ENCODE measurements at places on chromosomes 6 and 20. TPM values are rescaled to one million over a fixed set of nuclear protein-coding genes. Genes with fewer than 3 reads are reported as not detected.

IL17A gene
- total RNA-seq: not detected

CRIP3 gene
- 2.9 TPM for total RNA-seq

LRFN2 gene
- not detected for total RNA-seq

PAK1IP1 gene
- 14.7 TPM for total RNA-seq

- H3K36me3 ChIP-seq: no peaks in the 10 kb centered on the region
- DNase-seq: no peak
- no peak overlapping the region for H3K4me3 ChIP-seq
Measured at GRCh38 chr6:49933526-49933925, 30.4 kb downstream of the DEFB114 start.

- no peak overlapping the region for H3K27ac ChIP-seq
- no peaks in the 10 kb centered on the region for H3K36me3 ChIP-seq
- DNase-seq: no peak
- H3K4me1 ChIP-seq: no peaks in the 10 kb centered on the region
Measured at GRCh38 chr6:53424300-53424699, 75.5 kb upstream of the ELOVL5 start.

DNA sequence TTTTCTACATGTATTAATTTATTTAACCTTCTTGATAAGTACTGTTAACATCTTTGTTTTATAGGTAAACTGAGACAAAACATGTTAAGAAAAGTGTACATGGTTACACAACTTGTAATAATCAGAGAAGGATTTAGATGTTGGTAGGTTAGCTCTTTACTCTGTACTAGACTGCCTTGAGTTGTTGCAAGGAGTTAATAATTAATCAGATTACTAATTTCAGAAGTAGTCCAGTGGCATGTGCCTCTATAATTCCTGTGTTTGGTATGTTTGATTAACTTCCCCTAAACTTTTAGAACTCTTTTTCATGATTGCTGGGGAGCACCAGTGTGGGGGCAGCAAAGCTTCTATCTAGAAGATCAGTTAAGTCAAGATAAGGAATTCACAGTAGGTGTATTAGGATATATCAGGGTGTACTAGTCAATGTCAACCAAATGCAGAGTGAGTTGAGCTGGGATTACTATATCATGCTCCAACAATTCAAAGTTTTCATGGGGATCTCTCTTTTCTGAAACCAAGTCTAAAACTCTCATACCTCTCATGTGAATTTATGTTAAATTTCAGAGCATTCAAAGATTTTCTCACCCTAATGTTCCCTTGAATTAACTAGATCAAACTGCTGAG is 129.7 kb upstream of the AHI1 start:
- no peak overlapping the region for H3K4me3 ChIP-seq
- no peak for DNase-seq
- H3K4me1 ChIP-seq: peaks cover 14% of the 10 kb centered on the region
- H3K27ac ChIP-seq: no peak overlapping the region
- H3K27me3 ChIP-seq: no peaks in the 10 kb centered on the region

- peak overlapping the region; percentile 75 for H3K27ac ChIP-seq
- DNase-seq: peak; percentile 55
- no peaks in the 10 kb centered on the region for H3K36me3 ChIP-seq
- peak overlapping the region; percentile 86 for H3K4me3 ChIP-seq
- peaks cover 5% of the 10 kb centered on the region for H3K4me1 ChIP-seq
- H3K27me3 ChIP-seq: peaks cover 70% of the 10 kb centered on the region
Measured at GRCh38 chr6:29011276-29011734, 6.2 kb upstream of the ZNF311 start.

DNA sequence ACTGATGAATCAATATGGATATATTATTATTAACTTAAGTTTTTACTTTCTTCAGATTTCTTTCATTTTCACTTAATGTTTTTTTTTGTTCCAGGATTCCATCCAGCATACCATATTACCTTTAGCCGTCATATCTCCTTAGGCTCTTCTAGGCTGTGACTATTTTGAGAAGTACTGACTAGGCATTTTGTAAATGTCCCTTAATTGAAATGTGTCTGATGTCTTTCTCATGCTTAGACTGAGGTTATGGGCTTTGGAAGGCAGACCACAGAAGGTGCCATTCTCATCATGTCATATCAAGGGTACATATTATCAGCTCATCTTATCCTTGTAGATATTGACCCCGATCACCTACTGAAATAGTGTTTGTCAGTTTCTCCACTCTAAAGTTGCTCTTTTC is 101.3 kb downstream of the FOXO3 start:
- no peak overlapping the region for H3K27ac ChIP-seq
- H3K4me1 ChIP-seq: peaks cover 43% of the 10 kb centered on the region
- H3K27me3 ChIP-seq: no peaks in the 10 kb centered on the region
- H3K4me3 ChIP-seq: no peak overlapping the region
- no peak for DNase-seq
- peaks cover 20% of the 10 kb centered on the region for H3K36me3 ChIP-seq

DNA sequence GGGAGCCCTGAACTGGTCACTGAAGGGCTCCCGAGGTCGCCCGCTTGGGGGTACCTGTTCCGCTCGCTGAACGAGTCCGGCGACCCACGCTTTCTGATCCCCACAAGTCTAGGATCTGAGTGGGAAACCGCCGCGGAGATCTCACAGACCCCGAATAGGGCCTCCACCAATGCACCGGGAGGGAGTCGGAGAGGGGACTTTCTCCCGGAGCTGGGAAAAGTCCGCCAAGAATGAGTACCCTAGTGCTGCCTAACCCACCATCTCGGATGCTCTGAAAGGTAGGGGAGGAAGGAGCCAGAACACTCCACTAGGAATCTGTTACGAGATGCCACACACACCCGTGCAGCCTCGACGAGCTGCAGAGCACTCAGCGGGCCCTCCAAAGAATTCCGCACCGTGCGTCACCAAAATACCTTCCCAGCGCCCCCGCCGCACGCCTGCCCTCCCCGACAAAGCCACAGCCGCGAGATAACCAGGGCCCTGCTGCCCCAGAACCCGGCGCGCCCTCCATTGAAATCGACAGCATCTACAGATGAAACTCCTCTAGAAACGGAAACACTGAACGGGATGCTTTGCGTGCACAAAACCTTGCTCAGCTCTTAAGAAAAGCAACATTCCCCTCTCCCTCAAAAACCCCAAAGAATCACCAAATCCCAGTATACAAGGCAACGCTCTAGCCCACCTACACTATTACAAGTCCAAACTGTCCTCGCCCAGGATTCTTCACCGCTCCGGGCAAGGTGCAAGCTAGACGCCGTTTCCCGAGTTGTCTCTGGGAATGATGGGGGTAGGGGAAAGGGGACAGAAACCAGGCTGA is 686 bp downstream of the COL12A1 start:
- H3K27ac ChIP-seq: no peak overlapping the region
- peak overlapping the region; percentile 76 for H3K4me3 ChIP-seq
- H3K36me3 ChIP-seq: no peaks in the 10 kb centered on the region
- DNase-seq: no peak

DNA sequence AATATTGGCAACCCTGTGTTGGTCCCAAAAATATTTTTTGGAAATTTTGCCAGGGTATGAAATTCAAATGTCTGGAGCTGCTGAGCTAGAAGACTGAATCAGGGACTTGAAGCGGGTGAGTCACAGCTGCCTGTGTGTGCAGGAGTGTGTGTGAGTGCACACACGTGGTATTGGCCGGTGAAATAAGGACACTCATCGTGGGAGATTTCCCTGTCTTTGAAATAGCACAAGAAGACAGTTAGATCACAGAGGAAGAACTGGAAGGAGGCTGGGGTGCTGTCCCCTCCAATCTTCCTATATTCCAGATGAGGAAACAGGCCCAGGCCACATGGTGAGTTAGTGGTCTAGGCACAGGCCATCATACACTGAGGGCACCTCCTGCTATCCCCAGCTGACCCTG is 123.8 kb upstream of the MLN start:
- H3K4me1 ChIP-seq: no peaks in the 10 kb centered on the region
- H3K4me3 ChIP-seq: no peak overlapping the region
- peaks cover 20% of the 10 kb centered on the region for H3K27me3 ChIP-seq
- H3K36me3 ChIP-seq: no peaks in the 10 kb centered on the region
- no peak for DNase-seq

DNA sequence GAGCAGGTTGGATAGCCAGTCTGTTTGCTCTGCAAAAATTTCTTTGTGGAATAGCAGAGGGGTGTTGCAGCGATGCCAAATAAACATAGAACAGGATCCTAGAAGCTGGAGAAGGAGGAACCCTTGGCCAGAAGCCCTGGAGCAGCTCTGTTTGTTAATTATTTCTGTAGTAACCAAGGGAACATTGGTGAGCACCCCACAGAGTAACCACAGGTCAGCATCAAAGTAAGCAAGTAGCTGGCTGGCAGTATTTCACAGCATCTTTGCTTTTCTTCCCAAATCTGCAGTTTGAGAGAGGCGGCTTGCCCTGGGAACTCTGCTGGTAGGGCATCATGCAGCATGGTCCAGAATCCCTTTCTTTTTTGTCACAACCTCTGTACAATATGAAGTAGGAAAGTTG is 12.7 kb upstream of the APMAP start:
- H3K36me3 ChIP-seq: no peaks in the 10 kb centered on the region
- peaks cover 3% of the 10 kb centered on the region for H3K4me1 ChIP-seq
- H3K4me3 ChIP-seq: no peak overlapping the region
- no peak overlapping the region for H3K27ac ChIP-seq
- peaks cover 59% of the 10 kb centered on the region for H3K27me3 ChIP-seq

- no peaks in the 10 kb centered on the region for H3K27me3 ChIP-seq
- peaks cover 11% of the 10 kb centered on the region for H3K4me1 ChIP-seq
- H3K27ac ChIP-seq: no peak overlapping the region
- no peak for DNase-seq
Measured at GRCh38 chr6:6738922-6739716, 150.6 kb downstream of the LY86 start.

Data from mesothelial cell of epicardium (in vitro differentiated cells).